Endothelial cell of umbilical vein (primary cell): ENCODE measurements at places on chromosomes 13 and 19. TPM values are rescaled to one million over a fixed set of nuclear protein-coding genes. Genes with fewer than 3 reads are reported as not detected.
A peak's percentile ranks its signal among the peaks of the same experiment; 100 is the strongest.

GRCh38 chr13:99323488-99323887 lies 16.3 kb upstream of the GPR183 start:
- H3K27ac ChIP-seq: no peak overlapping the region
- no peak for DNase-seq
- no peak overlapping the region for H3K4me3 ChIP-seq
- peaks cover 15% of the 10 kb centered on the region for H3K4me1 ChIP-seq
- H3K27me3 ChIP-seq: no peaks in the 10 kb centered on the region

GRCh38 chr19:48419158-48419920 lies 25.9 kb downstream of the GRIN2D start:
- H3K36me3 ChIP-seq: no peaks in the 10 kb centered on the region
- DNase-seq: peak; percentile 41
- H3K4me3 ChIP-seq: no peak overlapping the region
- no peak overlapping the region for H3K27ac ChIP-seq
- no peaks in the 10 kb centered on the region for H3K27me3 ChIP-seq
- H3K4me1 ChIP-seq: peaks cover 6% of the 10 kb centered on the region

- no peak for DNase-seq
- H3K4me1 ChIP-seq: peaks cover 9% of the 10 kb centered on the region
- H3K27me3 ChIP-seq: peaks cover 11% of the 10 kb centered on the region
- no peaks in the 10 kb centered on the region for H3K36me3 ChIP-seq
- H3K4me3 ChIP-seq: no peak overlapping the region
These were observed 6.6 kb upstream of the EID2 start for GRCh38 chr19:39546599-39546998.

GRCh38 chr19:11481534-11482383 lies 913 bp upstream of the ELAVL3 start:
- peak; percentile 81 for DNase-seq
- no peaks in the 10 kb centered on the region for H3K36me3 ChIP-seq
- no peak overlapping the region for H3K4me3 ChIP-seq
- peaks cover 3% of the 10 kb centered on the region for H3K4me1 ChIP-seq
- peaks cover 13% of the 10 kb centered on the region for H3K27me3 ChIP-seq

GRCh38 chr13:20706661-20707060 lies 3.2 kb downstream of the IL17D start:
- DNase-seq: no peak
- H3K27ac ChIP-seq: no peak overlapping the region
- peaks cover 18% of the 10 kb centered on the region for H3K4me1 ChIP-seq

The TEX26 gene
- not detected in 2 replicates for total RNA-seq
